Stimulated activated CD4-positive, alpha-beta T cell treated with anti-CD3 and anti-CD28 coated beads, TNF-alpha, amount 100 ng/mL, for 24 hours (primary cell): ENCODE measurements at places on chromosomes 7 and 10.

- no peak for DNase-seq
Observed at GRCh38 chr10:51204701-51205100, 130.4 kb downstream of the PRKG1 start.

DNA sequence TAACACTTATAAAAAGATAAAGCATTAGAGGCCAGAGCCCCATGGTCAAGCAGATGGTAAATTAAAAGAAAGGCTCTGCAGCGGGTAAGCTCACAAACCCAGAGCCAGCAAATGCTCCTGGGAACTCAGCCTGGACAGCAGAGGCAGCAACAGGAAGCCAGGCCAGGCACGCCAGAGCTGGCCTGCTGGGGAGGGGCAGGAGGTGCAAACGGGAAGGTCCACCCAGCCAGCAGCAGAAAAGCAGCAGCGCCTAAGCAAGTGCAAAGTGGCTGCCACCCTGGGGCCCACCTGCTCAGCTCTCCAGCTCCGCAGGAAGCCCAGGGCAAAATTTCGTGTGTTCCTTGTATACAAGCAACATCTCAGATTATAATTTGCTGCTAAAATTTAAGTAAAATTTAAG lies 82.7 kb upstream of the GPR22 start:
- no peak for DNase-seq

- no peak for DNase-seq
Observed at GRCh38 chr10:79381804-79382221, 34.5 kb downstream of the PPIF start.

DNA sequence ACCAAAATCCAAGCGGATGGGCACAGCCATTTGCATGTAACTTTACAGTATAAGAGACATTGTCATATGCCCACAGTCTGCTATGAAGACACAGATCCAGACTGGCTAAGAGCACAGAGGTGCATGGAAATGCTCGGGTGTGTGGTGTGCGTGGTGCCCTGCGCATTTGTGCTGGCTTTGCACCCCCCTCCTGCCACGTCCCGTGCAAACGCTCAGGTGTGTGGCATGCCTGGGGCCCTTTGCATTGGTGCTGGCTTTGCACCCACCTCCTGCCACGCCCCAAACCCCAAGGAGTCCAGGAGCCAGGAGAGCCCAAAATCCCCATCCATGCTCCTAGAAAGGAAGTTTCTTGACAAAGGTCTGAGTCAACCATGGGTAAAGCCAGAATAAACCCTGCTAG lies 306.2 kb downstream of the PTPRN2 start:
- no peak for DNase-seq

- DNase-seq, result no peak
Observed at GRCh38 chr10:129863201-129863663, 100.8 kb downstream of the EBF3 start.

DNA sequence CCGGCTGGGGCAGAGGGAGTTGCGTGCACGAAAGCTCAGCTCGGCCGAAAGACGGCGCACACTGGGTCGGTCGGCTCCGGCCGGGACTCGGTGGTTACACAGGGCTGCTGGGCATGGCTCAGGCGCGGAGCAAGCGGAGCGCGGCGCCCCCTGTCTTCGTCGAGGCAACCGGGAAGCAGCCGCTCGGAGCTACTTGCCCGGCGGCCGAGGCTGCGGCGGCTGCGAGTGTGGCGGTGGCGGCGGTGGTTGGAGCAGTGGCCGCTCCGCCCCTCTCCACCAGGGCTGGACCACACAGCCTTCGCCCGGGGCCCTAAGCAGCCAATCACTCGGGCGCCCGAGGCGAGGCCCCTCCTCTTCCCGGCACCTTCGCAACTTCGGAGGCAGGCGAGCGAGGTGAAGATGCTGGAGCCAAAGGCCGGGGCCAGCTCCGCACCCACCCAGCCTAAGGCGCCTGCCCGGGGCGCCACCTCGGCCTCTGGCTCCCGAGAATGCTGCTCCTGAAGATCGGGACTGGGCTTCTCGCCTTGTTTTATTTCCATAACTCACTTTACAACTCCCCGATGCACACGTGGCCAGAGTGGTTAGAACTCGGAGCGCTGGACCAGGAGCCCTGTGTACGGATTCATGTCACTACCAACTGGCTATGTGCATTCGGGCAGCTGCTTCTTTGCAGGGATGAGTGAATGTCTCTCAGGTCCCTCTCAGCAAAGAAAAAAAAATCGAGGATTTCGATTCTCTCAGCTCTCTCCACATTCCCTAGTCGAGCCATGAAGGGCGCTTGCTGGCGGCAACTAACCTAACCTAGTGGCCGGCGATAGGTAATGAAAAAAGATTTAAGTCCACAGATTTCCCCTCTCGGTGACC lies at the start of gene TLL2:
Gene TLL2, minus strand, starts transcription at position 229 of the 864 bp plus-strand sequence. CDS start 241 bp downstream, outside the sequence.
- DNase-seq, result no peak

- peak; percentile 53 for DNase-seq
Observed at GRCh38 chr10:71708301-71708703, 11.3 kb downstream of the C10orf105 start.

DNA sequence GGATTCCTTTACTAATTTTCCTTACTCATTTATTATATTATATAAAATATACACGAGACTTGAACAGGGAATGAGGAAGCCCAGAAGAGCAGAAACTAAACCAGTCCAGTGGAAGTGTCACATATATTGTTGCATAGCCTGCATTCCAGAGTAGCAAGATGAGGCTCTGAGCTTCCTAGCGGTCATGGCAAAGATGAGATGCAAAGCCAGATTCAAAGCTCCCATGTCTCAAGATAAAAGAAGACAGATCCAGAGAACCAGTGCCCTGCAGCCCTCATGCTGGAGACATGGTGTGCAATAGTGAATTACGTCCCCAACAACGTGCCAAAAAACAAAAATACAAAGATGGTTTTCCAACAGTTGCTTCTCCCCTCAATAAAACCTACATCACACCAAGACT lies 59.7 kb downstream of the COBL start:
- no peak for DNase-seq

GRCh38 chr7:102912742-102913141 lies at the start of gene LRRC17:
LRRC17 (plus strand) TSS chr7:102913000; CDS start chr7:102933914, 20,914 bp downstream.
- DNase-seq, result no peak

DNA sequence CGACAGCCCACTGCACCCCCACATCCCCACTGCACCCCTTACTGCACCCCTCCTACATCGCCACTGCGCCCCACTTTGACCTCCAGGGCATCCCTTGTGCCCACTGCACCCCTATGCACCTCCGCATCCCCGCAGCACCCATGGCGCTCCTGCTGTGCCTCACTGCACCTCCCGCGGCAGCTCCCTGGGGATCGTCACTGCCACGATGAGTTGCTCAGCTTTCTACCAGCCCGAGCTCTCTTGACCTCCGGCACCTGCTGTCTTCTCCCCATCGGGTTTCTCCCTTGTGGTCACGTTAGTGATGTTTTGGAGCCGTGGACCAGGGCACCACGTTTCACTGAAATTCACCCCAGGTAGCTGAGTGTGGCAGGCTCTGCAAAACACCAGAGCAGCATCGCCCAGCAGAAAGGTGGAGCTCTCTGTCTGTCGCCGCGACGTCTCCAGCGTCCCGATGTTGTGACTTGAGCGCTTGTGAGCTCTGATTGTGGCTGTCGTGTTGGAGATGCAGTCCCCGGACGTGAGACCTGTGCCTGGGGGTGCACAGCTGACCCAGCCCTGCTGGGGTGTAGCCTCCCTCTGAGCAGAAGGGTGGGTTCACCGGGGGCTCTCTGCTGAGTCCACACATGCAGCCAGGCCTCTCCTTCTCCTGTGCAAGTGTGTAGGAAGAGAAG lies 147.7 kb downstream of the DNAJB6 start:
- DNase-seq, result no peak

DNA sequence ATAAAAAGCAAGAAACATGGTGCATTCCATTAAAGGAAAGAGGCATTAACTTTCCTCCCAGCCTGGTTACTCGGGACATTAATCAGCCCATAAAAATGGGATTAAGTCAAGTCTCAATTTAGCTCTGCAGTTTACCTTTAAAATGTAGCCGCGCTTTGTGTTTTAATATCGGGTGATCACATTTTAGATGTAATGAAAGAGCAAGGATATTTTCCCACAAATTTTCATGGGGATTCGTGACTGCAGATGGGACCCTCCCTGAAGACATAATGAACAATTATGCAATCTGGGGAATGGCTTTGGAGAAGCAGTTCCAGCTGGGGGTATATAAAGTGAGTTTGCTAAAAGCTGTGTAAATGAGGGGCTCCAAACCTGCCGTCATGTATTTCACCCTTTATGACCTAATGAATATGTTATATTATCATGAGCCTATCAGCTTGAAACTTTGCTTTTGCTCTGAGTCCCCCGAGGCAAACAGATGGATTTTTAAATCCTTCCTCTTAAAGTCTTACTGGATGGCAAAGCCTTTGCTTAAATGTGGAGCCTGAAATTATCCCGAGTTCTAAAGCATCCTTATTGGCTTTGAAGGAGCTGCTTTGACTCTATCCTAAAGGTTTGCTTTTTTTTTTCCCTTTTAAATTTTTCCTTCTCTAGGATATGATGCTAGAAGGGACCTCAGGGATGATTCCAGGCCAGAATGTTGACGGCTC lies 31.8 kb downstream of the BAMBI start:
- DNase-seq, result no peak

DNA sequence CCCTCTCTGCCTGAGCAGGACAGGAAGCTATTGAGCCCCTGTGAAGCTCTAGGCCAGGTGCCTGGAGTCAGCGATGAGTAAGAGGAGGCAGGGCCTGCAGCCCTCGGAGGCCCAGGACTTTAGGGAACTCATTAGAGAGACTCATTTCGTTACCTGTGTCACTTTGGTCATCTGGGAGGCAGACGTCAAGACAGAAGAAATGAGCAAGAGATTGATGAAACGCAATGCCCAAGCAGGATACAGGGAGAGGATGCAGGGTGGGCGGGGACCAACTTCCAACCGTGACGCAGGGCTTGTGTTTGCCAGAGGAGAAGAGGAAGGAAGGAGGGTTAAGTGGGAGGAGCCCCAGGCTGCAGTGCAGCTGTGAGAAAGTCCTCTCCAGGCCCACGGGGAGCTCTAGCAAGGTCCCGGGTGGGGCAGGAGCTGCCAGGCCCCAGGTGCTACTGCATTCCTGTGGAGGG lies 26.4 kb upstream of the GNA12 start:
- DNase-seq, result peak; percentile 66

- DNase-seq, result no peak
Observed at GRCh38 chr10:124827474-124827873, 25.9 kb downstream of the ABRAXAS2 start.

- DNase-seq, result no peak
Observed at GRCh38 chr10:11093771-11094736, 76.4 kb downstream of the CELF2 start.

GRCh38 chr7:42522227-42522991 lies 285.4 kb upstream of the GLI3 start:
- no peak for DNase-seq

DNA sequence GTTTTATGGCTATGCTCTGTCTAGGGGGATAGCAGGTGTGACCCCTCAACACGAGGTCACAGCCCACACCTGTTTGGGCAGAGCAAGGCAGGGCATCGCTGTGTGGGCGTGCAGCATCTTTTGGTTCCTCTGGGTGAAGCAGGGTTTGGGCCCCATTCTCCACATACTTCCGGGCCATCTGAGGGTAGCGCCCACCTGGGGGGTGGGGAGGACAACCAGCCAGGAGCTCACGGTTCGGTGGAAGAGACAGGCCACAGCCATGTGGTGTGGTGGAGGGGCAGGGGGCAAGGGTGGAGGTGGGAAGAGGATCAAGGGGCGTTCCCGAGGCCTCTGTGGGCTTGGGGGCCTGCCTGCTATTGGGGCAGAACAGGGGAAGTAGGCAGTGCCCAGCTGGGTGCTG lies 2.4 kb downstream of the SH2B2 start:
- DNase-seq, result no peak

- DNase-seq, result no peak
Observed at GRCh38 chr10:3465406-3465891, 292.9 kb upstream of the PITRM1 start.

GRCh38 chr10:48759113-48759901 lies 74.6 kb downstream of the WDFY4 start:
- DNase-seq, result no peak

- DNase-seq, result no peak
Observed at GRCh38 chr10:36801660-36802059, 323.7 kb upstream of the ANKRD30A start.

DNA sequence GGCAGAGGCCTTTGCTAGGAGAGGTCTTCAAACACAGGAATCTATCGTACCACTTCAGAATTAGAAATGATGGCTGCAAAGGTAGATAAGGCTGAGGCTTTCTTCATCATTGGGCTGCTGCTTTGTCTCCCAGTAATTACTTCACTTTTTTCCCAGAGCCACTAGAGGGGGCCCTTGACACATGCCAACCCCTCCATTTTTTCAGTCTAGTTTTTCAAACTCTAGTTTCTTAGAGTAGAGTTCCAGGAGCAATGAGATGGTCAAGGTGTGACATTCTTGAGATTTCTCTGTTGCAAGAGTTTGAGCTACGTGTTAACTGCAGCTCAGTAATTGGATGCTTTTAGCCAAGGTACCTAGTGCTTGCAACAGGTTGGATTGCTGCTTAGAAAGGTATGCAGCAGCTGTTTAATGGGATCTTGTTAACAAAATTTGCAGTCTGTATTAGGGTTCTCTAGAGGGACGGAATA lies 33.8 kb upstream of the RBM20 start:
- peak; percentile 52 for DNase-seq

DNA sequence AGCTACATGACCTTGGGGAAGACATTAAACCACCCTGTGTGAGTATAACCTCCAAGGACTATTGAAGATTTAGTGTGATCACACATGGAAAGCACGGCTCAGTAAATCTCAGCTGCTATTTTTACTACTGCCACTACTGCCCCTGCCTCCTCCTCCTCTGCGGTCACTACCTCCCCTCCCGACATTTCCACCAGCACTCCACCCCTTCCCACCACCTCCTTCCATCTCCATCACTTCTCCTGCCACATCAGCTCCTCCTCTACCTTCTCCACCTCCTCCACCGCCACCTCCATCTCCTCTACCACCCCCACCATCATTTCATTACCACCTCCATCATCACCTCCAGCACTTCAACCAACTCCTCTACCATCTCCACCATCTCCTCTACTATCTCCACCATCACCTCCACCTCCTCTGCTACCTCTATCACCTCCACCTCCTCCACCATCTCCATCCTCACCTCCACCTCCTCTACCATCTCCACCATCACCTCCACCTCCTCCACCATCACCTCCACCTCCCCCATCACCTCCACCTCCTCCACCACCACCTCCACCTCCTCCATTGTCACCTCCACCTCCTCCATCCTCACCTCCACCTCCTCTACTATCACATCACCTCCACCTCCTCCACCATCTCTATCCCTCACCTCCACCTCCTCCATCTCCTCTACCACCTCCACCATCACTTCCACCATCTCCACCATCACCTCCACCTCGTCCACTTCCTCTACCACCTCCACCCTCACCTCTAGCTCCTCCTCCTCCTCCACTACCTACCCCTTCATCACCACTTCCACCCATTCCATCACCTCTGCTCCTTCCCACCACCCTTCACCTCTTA lies 69.4 kb downstream of the GRB10 start:
- no peak for DNase-seq

- DNase-seq, result no peak
Observed at GRCh38 chr7:81854518-81854917, 84.7 kb upstream of the HGF start.

DNA sequence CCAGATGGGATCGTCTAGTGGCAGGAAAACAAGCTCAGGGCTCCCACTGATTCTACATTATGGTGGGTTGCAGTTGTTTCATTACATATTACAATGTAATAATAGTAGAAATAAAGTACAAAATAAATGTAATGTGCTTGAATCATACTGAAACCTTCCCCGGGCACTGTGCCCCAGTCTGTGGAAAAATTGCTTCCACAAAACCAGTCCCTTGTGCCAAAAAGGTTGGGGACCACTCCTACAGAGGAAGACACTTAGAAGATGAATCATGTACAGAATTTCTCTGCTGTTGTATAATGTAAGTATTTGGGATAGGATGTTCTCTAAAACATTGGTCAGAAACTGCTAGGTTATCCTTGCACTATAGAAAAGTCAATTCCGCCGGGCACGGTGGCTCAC lies 11.3 kb upstream of the PHYH start:
- DNase-seq, result no peak
